ENCODE measurements at places on chromosomes 3 and 15.

GRCh38 chr3:84962415-84962814 is 3.6 kb downstream of the CADM2 start:
- DNase-seq: no peak

GRCh38 chr15:49810720-49811119 is 189.9 kb downstream of the DTWD1 start:
- no peak for DNase-seq

DNA sequence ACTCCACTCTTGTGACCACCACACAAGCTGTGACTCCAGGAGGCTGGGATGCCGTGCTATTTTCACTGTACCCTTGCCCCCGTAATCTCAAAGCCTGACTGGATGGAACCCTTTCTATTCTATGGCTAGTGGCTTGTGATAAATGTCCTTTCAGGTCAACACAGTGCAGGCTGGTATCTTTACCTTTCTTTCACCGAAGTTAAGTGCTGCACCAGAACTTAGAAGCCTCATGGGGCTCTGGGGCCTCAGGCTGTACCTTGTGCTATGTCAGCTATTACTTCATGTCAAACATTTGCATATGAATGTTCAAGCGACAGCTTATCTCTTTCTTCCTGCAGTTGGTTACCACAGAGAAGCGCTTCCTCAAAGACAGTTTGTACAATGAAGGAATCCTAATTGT is 66.8 kb downstream of the RPL39L start:
- DNase-seq: no peak

DNA sequence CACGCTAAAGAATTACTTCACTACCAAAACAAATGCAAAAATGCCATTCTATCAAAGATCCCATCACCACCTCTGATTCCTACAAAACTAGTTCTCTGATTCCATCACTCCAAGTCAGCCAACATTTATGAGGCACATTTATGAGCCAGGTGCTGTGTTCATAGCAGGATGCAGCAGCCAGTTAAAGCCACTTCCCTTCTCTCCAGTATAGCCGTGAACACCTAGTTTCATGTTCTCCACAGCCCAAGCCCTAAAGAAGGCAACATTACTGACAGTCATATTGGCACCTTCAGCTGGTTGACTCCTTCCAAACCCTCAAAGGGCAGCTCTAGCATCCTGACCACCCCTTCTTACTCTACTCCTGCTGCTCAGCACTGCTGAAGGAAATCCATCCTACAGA is 36.4 kb downstream of the RYK start:
- DNase-seq: no peak

GRCh38 chr3:189076449-189076848 is 95.3 kb upstream of the TPRG1 start:
- DNase-seq: no peak

GRCh38 chr15:67050062-67050461 is 15.3 kb upstream of the SMAD3 start:
- peak; percentile 77 for DNase-seq

GRCh38 chr15:73686781-73687256 is 2.6 kb downstream of the CD276 start:
- peak; percentile 67 for DNase-seq

- no peak for DNase-seq
These were observed 23.0 kb downstream of the HACL1 start for GRCh38 chr3:15578289-15578867.

DNA sequence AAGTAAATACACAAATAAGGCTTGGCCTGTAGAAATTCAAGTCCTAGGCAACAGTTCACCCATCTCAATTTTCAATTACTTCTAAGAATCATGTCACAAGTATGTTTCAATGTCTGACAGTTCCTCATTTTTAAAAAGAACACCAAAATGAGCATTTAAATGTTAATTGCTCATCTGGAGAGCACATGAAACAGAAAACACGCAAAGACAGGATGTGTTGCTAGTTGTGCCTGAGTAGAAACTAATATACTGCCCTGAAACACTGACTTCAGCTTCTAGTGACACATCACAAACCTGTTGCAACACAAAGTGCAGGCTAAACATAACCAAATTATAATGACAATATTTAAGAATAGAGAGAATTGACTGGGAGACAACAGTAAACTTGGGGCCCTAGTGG is 167.3 kb upstream of the THBS1 start:
- no peak for DNase-seq

- no peak for DNase-seq
These were observed 2.9 kb downstream of the PLXND1 start for GRCh38 chr3:129603561-129603942.

DNA sequence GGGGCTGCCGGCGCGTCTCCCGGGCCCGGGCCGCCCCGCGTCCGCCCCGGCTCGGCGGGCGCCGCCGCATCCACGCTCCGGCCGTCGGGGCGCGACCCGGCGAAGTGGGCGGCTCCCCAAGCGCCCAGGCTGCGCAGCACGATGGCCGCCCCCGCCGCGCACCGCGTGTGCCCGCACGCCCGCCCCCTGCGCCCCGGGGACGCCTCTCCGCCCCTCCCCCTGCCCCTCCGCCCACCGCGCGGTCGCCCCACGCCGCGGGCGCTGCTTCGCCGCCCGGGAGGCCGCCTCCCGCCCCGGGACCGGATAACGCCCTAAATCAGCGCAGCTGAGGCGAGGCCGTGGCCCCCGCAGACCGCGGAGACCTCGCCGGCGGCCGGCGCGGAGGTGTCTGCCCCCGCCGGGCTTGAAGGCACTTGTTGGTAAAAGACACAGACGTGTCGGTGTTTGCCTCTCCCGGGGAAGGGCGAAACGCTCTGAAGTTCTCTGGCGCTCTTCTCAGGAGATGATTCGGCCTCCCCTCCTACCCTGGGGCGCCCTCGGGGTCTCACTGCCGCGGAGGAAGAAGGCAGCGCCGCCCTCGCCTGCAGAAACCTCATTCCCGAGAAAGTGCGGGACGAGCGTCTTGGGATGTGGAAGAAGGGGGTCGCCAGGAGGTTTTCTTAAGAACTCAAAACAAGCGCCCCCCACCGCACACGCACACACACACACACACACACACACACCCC is at the start of gene BNC1:
BNC1 (minus strand) TSS at position 106 of the 725 bp plus-strand sequence; CDS start at position 70, 36 bp downstream.
- DNase-seq: no peak

DNA sequence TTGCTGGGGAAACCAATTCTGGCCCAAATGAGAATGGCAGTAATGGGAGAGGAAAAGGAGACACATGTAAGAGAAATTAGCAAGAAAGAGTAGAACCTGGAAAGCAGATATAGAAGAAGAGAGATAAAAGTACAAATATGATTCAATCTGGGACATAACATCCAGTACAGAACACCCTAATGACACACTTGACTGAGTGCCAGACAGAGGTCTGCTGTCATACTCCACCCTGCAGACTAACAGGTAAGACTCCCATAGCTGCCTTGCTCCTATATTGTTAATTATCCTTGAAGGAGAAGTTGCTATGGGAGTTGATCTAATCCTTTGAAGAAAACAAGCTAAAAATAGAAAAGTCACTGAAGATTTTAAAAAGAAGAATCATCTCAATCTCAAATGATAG is 21.1 kb downstream of the CCPG1 start:
- no peak for DNase-seq

- DNase-seq: no peak
These were observed 20.2 kb downstream of the CPOX start for GRCh38 chr3:98573181-98573728.

DNA sequence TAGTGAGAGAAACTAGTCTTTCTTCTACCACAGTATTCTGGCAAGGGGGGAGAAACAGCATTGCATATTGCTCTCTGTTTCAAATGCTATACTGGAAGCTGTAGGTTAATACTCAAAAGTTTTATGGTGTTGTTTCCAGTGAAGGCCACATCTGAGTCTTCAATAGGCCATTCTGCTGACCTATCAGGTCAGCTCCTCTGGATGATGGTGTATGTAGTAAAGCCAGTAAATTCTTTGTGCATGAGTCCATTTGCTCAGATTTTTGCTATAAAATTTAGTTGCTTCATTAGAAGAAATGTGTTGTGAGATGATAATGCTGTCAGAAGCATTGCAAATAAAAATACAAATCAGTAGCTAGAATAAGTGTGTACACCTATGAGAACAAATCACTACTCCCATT is 64.9 kb upstream of the RBMS3 start:
- no peak for DNase-seq

- no peak for DNase-seq
These were observed 33.9 kb upstream of the LCTL start for GRCh38 chr15:66599536-66600239.

DNA sequence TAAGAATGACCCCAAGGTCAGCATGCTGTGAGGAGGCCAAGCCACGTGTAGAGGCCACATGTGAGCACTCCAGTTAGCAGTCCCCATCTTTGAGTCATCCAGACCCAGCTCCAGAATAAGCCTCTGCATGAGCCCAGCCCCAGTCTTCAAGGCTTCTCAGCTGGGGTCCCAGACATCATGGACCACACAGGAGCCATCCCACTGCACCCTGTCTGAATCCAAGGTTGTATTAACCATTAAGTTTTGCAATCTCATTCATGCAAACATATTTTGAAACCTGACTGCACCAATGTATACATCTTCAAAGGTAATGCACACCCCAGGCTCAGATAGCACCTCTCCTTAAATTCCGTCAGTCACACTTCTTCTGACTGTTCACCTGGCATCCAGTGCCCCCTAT is 249.1 kb upstream of the CHRNA7 start:
- DNase-seq: no peak

DNA sequence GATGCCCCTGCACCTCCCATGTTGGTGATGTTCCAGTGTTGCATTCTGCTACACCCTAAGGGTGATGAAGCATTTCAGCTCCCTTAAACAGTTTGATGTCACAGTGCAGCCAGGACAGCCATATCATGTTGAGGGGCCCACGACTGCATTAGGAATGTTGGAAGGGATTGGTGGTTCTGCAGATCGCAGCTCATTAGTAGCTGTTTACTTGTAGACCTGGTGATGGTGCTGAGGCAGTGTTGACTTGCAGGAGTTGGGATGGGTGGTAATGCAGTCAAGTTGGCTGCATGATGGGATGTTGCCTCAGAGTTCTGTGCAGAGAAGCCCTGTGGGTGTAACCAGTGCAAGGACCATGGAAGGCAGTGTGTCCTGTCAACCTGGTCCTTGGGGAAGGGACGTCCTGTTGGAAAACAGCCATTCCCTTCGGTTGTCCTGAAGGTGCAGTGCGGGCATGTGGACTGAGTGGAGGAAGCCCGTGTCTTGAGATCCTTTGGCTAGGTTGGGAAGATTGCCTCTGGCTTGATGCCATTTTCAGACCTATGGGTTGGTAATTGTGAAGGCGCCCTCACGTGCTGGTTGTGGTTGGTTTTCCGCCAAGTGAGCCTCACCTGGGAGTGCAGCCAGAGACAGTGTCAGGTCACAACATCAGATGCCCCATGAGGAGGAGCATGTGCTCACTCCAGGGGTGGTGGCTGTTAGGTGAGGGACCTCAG is 100.7 kb downstream of the SNRPN start:
- peak; percentile 47 for DNase-seq

Measured in ascending aorta (tissue), 2 donors.